K562 (cell line): ENCODE measurements at places on chromosomes 6 and 20.

DNA sequence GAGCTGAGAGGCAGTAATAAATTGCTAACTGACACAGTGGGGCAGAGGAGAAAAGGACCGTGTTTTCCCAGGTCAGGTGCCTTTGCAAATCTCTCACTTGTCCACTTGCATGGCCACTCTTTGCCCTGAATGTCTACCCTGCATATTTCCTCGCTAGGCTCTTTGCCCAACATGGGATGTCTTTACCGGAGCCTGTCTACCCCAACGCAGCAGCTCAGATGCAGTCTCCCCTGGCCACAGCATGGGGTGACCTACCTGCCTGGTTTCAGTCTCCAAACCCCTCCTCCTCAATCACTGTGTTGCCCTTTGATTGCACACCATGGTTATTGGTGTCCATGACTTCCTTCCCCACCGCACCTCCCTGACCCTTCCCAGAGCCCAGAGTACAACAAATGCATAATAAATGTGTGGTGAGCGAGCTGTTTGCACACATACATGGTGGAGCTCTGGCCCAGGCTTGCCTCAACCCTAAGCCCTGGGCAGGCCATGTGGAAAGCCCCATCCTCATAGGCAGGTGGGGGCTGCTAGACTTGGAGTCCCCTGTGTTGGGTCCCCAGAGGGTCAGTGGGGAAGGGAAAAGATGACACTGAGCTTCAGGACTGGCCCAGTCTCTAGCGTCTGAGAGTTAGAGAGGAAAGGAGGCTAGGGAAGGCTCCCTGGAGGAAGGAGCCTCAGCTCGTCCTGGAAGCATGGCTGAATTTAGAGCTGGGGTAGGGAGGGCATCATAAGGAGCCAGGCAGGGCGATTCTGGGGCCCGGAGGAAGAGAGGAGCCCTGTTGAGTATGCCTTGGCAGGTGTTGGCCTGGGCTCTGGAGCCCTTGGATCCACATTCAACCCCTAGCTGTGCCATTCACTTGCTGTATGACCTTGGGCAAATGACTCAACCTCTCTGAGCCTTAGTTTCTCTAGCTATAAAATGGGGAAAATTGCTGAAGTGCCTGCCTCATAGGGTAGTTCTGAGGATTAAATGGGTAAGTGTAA is 4.4 kb upstream of the BPIFB6 start:
- no peak for DNase-seq

DNA sequence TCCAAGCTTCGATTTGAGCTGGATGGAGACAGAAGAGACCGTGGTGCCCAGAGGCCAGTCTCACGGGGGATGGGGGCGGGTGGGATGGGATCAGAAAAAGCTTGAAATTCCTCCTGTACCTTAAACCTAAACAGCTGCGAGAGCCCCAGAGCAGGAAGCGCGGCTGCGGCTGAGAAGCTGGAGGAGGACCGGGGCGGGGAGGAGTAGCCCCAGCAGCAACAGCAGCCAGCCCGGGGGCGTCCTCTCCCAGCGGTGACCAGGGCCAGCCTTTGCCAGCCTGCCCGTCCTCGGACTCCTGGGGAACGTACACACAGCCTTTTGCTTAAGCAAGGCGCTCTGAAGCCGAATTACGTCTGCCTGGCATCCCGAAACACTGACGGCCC is 17.4 kb upstream of the PRDM13 start:
- DNase-seq, result no peak

DNA sequence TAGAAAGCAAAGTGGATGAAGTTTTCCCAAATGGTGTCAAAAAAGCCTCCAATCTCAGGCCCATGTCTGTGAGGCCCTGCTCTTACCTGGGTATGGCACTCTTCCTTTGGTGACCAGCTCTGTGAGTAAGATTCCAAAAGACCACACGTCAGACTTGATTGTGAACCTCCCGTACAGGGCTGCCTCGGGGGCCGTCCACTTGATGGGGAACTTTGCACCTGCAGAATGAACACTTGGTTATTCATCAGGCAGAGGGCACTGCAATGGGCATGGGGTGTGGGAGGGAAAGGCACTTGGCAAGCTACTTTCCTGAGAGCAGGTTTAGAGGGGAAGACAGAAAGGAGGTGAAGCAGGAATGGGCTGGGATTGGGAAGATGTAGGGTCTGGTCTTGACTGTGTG is 68.7 kb upstream of the TRAF3IP2 start:
- no peak for DNase-seq

- no peak for DNase-seq
Observed at GRCh38 chr6:33903579-33903978, 99.8 kb upstream of the MLN start.

DNA sequence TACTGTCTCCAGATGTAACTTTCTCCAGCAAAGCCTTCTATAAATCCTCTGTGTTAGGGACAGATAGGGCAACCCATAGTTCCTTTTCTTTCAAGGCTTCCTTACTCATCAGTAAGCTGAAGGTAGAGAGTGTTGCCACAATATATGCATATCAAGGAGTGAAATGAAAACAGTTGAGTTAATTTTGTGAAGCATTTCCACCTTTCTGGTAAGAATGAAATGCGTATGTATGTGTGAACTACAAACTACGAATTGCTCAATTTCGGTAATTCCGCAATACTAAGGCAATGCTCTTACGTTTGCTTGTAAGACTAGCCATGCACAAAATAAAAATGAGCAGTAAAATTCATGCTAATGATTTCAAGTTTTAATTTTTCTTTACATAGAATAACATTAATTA is 61.2 kb upstream of the HBS1L start:
- DNase-seq, result no peak

DNA sequence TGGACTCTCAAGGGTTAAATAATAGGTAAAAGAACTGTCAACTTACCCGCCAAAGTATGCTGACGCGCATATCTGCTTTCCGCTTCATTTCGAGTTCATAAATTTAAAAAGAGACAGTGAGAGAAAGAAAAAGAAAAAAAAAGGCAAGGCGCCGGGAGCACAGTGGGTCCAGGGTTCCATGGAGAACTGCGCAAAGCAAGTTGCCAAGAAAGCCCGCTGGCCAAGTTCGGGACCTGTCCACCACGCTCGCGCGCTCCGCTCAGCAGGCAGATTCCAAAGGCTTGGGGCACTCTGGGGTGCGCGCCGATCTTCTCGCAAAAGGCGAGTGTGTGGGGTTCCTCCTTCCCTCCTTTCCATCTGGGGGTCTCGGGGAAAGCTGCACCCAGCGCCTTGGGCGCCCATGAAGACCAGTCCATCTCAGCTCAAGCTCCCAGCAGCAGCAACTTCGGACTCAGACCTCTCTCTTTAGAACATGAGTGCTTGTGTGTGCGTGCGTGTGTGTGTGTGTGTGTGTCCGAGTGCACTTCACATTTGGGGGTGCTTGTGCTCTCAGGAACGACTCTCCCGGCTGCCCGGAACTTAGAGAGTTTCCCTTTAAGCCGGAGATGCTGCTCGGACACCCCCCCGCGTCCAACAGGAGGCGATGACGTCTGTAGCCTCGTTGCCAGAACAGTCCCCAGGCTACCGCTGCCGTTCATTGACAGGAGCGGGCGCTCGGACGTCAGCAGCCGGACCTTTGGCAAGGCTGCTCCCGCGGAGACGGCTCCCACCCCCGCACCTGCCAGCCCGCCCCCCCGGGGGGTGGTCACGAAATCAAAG is 180.0 kb downstream of the TBXT start:
- DNase-seq, result no peak

DNA sequence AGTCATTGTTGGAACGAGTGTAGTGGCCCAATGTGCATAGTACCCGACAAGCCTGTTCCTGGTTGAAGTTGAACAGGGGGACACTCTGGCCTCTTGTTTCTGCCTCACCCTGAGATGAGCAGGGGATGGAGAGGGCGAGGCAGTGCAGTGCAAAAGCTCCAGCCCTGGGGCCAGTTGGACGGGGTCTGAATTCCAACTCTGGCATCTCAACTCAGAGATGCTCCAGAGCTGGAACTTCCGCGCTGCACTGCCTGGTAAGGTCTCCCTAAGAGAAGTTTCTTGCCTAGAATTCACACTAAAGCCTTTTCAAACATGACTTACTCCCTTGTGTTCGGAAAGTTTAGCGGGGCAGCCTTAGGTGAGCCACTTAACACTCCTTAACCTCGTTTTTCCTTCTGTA is 72.3 kb upstream of the SLC22A1 start:
- no peak for DNase-seq

DNA sequence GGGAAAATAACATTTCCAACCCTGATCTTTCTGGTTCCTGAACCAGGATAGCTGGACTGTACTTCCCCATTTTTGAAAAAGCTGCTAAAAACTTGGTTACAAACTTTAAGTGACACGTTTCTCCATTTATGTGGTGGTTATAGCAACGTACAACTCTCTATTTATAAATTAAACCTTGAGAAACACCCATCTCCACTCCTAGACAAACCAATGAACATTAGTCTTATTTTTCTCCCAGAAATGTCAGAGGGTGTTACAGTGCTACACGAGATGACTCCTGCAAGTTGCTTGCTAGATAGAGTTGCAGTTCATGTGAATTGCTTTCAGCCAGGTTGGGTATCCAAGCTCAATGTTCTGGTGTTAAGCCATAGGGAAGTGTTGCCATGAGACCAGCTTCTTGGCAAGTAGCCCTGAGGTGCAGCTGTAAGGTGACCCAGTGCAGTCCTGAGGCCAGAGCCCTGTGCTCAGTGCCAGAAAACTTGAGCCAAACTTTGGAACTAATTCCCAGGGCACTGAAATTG is 51.3 kb upstream of the REV3L start:
- no peak for DNase-seq

GRCh38 chr6:108120311-108120710 is 45.5 kb upstream of the NR2E1 start:
- DNase-seq, result no peak

GRCh38 chr6:25137916-25138232 is 141.3 kb upstream of the CARMIL1 start:
- DNase-seq, result no peak

DNA sequence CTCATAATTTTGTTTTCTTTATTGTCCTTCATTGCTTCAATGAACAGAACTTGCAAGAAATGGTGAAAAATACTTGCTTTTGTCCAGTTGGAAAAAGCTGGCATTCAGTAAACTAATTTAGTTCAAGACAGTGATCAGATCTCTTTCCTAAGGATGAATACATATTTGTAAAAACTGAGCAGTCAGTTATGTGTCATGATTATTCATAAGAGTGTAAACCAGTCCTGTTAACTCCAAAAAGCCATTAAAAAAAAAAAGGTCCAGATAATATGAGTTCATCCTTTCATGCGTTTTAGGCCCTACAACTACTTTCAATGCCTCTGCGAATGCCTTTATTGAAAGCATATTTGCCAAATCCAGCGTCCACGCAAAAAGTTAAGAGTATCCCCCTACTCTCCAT is 609 bp downstream of the PGM3 start:
- DNase-seq, result no peak

DNA sequence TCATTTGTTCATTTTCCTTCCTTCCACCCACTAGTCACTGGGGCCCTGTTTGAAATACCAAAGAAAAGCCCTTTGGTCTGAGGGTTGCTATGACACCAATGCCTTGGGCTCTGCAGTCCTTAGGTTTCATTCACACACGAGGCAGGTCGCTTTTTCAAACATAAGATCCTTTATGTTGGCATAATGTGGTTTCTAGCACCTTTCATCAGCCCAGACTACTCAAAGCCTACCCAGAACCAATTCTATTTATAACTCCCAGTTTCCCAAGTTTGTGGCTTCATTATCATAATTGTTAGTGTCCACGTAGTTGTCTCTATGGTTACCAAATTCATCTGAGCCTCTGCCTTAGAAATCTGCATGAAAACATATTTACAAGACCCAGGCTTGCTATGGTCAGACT is 6.6 kb upstream of the TP53RK start:
- no peak for DNase-seq

DNA sequence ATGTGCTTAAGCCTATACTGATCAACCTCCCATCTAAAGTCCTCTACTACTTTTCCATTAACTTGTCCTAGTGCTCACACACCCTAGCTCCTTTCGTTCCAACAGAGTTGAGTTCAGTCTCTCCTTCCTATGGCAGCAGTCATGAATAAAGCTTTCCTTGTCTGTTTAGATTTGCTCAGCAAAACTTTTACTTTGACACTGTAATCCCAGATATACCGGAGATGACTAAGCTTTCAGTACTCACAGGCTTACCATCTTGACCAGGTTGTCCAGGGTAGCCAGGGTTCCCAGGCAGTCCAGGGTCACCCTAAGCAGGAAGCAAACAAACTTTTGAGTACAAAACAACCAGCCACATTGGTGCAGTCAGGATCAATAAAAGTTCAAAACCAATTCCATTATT is 90.7 kb downstream of the COL21A1 start:
- no peak for DNase-seq

DNA sequence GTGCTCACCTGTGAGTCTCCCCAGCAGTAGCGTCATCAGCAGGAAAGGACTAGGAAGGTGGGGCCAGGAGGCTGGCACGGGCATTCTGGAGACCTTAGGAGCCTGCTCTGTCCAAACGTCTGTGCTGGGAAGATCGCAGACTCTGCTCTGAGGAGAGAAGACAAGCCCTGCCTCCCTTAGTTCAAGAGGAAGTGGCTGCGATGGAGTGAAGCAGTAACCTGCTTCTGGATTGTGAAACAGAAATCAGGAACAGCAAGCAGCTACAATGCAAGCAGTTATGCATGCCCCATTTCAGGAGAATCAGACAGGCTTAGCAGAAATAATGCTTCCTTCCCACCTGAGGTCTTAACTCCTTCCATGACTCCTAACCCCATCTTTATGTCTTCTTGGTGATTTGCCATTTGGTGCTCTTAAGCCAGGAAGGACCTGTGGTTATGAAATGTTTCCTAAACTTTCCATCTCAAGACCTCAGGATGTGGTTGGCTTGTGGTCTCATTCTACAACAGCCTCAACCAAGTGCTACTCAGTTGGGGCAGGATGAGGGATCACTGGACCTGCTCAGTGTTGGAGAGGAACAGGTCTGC is at the start of gene SIRPB1:
SIRPB1 (minus strand) TSS at position 149 of the 584 bp plus-strand sequence; CDS start at position 84, 65 bp downstream.
- DNase-seq, result no peak

DNA sequence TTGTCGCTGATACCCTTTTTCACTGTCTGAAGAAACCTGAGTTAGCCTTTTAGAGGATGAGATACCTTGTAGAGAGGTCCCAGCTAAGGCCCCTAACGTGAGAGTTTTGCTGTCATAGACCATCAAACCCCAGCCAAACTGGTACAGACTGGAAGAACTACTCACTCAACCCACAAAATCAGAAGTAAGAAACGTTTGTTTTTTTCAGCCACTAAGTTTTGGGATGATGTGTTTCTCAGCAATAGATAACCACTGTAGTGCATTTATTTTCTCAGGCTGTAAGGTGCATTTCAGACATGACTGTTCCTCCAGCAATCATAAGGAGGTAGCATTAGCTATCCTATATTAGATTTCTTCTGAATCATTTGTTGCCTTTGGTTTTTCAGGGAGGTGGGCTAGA is 407.3 kb upstream of the FLRT3 start:
- no peak for DNase-seq

GRCh38 chr20:17776551-17776950 is 76.8 kb downstream of the BANF2 start:
- no peak for DNase-seq
